ENCODE measurements at places on chromosomes 7 and 10. TPM values are rescaled to one million over a fixed set of nuclear protein-coding genes. Genes with fewer than 3 reads are reported as not detected.

HGF gene
- total RNA-seq: 6.9 TPM

CC2D2B gene
- 0.99 TPM for total RNA-seq

WNT8B gene
- total RNA-seq: not detected

ITGB8 gene
- total RNA-seq: 38.6 TPM

CALD1 gene
- total RNA-seq: 72.6 TPM

HTR5A gene
- total RNA-seq: not detected

DYNC1I1 gene
- 1.3 TPM for total RNA-seq

SPDYE11 gene
- not detected for total RNA-seq

MYH16 gene
- under 0.01 TPM for total RNA-seq

HMX2 gene
- total RNA-seq: not detected

MPP7 gene
- 12.2 TPM for total RNA-seq

TMUB1 gene
- total RNA-seq: 34.9 TPM

RNF133 gene
- total RNA-seq: 17.1 TPM

LAMB1 gene
- total RNA-seq: 130 TPM

SHH gene
- total RNA-seq: 0.33 TPM

CRTAC1 gene
- total RNA-seq: 0.52 TPM

SLC26A3 gene
- total RNA-seq: not detected

SORBS1 gene
- 56.8 TPM for total RNA-seq

TNS3 gene
- total RNA-seq: 100 TPM

EIF5AL1 gene
- total RNA-seq: not detected

TAS2R4 gene
- total RNA-seq: 1.3 TPM

STEAP4 gene
- total RNA-seq: 14.3 TPM

HECTD2 gene
- total RNA-seq: 10.2 TPM

MMD2 gene
- not detected for total RNA-seq

C7orf57 gene
- total RNA-seq: 0.26 TPM

CHRM2 gene
- not detected for total RNA-seq

UCN3 gene
- 1.0 TPM for total RNA-seq

ANKRD30A gene
- not detected for total RNA-seq

LRRD1 gene
- not detected for total RNA-seq

CCL24 gene
- total RNA-seq: not detected

TRPV5 gene
- not detected for total RNA-seq

SPDYE5 gene
- total RNA-seq: not detected

NKX1-2 gene
- total RNA-seq: not detected

OR2A12 gene
- total RNA-seq: not detected

ASB13 gene
- 15.0 TPM for total RNA-seq
